ENCODE measurements at places on chromosomes 12 and 14.

- no peak for DNase-seq
Observed at GRCh38 chr12:68225576-68226476, at the start of gene IL26. Gene IL26 (minus strand): TSS chr12:68225810. CDS start chr12:68225756, 54 bp downstream.

DNA sequence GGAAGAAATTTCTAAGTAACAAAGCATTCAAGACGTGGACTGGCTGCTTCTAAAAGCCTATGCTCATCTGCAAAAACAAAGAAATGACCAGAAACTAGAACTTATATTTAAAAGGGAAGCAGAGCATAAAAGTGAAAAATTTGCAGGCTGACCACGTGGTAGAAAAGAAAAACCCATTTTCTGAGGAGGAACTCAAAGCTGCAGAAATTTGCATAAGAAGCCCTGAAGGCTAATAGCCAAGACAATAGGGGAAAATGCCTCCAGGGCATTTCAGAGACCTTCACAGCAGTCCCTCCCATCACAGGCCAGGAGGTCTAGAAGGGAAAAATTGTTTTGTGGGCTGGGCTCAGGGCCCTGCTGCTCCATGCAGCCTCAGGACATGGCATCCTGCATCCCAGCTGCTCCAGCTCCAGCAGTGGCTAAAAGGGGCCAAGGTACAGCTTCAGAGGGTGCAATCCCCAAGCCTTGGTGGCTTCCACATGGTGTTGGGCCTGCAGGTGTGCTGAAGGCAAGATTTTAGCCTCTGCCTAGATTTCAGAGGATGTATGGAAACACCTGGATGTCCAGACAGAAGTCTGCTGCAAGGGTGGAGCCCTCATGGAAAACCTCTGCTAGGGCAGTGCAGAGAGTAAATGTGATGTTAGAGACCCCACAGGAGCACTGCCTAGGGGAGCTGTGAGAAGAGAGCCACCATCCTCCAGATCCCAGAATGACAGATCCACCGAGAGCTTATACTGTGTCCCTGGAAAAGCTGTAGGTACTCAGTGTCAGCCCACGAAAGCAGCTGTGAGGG lies 55.5 kb downstream of the CHGA start:
- DNase-seq, result no peak

DNA sequence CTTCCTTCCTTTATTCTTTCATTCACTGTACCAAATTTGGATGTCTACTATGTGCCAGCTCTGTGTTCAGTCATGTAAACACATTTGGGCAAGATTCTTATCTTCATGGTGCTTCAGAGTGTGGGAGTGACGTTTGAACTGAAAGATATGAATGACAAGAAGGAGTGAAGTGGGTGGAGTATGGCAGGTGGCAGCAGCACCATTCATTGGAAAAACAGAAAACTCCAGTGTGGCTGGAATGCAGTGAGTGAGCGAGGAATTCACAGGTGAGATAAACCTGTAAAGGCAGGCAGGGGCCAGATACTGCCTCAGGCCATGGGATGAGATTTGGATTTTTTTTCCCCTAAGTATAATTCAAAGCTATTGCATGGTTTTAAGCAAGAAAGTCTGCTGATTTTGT lies 140.7 kb upstream of the CCDC198 start:
- no peak for DNase-seq

DNA sequence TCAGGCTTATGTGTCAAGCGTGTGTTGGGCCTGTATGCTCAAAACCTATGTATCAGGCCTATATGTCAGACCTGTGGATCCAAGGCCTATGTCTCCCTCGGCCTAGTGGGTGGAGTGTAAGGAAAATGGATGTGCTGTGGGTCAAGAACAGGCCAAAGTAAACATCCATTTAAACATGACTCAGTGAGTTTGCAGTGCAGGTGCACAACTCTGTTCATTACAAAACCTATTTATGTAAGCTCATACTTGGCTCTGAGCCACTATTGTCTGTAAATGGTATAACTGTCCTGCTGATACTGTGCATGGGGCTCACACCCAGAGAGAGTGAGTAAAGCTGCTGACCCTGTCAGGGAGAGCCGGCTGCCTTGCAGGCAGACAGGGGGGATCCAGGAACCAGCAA lies 249.7 kb upstream of the AVPR1A start:
- peak; percentile 3 for DNase-seq

DNA sequence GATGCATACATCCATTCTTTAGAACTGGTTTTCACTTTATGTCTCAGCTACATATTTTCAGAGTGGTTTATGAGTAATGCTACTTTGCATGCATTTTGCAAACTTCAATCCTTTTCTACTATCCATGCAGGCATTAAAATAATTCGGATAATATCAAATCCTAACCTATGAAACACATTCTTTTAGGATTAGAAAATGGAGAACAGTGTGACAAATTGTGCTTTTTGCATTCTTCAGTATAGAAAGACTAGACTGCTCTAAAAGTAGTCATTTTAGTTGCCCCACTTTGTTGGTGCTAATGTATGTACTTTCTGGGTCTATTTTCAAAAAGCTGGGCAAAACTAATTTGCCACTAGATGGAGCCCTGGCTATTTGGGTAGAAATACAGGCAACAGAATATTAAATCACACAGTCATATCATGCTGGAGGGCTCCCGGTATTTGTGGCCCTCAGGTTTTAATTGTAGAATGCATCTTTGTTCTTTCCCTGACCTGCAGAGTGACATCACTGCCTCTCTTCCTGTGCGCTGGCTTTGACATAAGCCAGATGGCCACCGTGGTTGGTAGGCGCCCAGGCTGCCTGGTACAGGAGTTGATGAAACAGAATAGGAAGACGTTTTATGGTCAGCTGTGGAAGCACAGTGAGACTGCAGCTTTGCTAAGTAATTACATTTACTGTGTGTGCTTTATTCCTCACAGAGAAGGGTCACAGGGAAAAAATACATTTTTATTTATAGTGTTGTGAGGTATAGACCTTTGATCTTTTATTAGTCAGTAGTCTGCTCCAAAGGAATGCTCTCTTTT lies 28.1 kb downstream of the MSRB3 start:
- no peak for DNase-seq

DNA sequence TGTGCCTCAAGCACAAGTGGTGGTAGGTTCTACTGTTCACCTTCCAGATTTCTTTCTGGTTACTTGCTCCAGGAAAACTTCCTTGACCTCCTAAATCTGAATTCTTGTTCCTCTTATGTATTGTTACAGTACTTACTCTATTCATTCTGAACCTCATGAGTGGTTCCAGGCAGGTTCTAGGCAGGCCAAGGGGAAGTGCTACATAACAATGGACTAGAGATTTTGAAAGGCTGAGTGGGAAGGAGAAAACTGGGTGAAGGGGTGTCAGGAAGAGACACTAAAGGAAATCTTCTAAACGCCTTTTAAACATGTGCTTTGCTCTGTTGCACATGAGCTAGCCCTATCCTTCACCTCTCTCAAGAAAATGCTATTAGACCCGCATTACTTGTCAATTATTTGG lies 1.6 kb downstream of the YARS2 start:
- DNase-seq, result no peak

GRCh38 chr14:63730659-63731058 lies 2.8 kb upstream of the SGPP1 start:
- no peak for DNase-seq

- no peak for DNase-seq
Observed at GRCh38 chr14:103284574-103285467, 49.2 kb upstream of the EIF5 start.

GRCh38 chr12:50084775-50085614 lies at the start of gene SMARCD1:
Gene SMARCD1 (plus strand): TSS chr12:50085342. CDS start chr12:50085370, 28 bp downstream.
- DNase-seq, result peak; percentile 92

- DNase-seq, result no peak
Observed at GRCh38 chr12:101599771-101600484, 5.2 kb downstream of the MYBPC1 start.

GRCh38 chr14:33728010-33728498 lies 222.8 kb downstream of the EGLN3 start:
- no peak for DNase-seq

DNA sequence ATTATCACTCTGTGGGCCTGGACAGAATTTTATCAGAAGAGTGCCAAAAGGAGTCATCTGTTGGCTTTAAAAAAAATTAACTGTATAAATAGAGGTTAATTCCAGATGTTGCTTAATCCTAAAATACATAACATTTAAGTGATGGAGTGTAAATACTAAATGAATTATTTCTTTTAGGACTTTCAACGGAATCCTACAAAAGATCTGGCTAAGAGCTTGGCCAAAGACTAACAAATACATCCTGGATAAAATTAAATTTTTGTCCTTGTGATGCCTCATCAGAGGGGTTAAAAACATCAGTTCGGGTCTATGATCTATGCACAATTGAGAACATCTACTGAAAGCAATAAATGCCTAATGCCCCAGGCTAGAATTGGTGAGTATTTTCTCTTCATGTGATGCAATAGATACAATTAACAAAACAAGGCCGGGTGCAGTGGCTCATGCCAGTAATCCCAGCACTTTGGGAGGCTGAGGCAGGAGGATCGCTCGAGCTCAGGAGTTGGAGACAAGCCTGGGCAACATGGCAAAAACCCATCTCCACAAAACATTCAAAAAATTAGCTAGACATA lies 49.8 kb upstream of the RAP1B start:
- no peak for DNase-seq

DNA sequence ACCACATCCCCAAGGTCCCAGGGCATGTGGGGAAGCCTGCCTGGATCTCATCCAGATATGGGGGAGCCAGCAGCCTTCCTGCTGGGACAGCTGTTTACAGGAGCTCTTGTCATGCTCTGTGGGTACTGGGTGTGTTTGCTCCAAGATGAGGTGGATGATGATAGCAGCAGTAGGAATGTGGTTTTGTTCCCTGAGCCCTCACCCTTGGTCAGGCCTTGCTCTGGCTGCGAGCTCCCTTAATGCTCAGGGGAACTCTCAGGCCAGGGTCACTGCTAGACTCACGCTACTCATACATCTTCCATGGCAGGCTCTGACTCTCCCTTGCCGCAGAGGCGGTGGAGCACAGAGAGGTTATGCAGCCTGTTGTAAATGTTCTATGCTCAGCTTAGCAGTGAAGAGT lies 990.3 kb downstream of the AACS start:
- DNase-seq, result no peak

DNA sequence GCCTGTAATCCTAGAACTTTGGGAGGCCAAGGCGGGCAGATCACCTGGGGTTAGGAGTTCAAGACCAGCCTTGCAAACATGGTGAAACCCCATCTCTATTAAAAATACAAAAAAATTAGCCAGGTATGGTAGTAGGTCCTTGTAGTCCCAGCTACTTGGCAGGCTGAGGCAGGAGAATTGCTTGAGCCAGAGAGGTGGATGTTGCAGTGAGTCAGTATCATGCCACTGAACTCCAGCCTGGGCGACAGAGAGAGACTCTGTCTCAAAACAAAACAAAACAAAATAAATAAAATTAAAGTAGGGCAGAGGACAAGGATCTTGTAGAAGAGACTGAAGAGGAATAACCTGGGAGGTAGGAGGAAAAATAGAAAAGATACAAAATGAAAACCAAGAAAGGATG lies 45.5 kb upstream of the GUCY2C start:
- DNase-seq, result no peak

- DNase-seq, result no peak
Observed at GRCh38 chr12:128637642-128638606, 185.8 kb downstream of the SLC15A4 start.

GRCh38 chr14:31439561-31439960 lies 17.7 kb downstream of the DTD2 start:
- DNase-seq, result no peak

DNA sequence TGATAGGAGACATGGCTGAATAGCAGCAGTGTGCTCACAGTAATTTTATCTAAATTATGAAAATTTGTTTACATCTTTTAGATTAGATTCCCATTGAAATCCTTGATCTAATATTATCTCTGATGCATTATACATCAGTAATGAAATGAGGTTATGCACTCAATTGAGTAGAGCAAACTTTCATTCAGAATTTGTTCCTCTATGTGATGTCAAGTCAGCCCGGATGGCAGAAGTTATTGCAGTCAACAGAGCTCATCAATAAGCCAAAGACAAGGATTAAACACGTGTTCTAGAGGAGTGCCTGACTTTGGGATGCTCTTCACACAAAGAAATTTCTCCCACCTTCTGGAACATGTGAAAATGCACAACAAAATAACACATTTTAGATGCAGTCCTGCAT lies 688.8 kb downstream of the TMEM121 start:
- DNase-seq, result no peak

DNA sequence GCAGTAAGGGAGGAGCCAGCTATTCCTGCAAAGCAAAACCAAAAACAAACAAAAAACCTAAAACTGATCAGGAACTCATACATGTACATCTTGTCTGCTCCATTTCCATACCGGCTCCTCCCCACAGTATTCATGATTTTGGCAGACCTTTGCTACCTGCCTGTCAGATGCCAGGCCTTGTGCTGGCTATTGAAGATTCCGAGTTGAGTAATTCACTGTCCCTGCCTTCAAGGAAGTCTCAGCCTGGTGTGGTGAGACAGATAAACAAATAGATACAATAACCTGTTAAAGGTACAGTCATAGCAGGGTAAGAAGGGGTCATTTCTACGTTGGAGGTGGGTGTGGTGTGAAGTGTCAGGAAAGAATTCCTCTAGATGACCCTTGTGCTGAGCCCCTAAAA lies 42.7 kb downstream of the SUSD6 start:
- DNase-seq, result no peak

DNA sequence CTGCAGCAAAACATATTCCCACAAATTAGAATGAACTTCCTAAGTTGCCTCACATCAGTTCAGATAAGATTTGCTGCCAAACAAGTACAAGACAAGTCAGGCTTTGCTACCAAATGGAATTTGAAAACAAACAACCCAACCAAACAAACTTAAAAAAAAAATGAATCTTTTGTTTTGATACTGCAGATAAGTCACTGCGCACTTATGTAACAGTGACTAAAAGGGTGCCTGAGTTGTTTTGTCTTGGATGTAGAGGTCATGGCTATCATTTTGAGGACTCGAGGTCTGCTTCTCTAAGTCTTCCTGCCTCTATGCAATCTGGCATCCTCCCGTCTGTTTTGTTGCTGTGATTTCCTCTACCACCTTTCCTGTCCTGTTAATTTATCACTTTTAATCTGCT lies 11.1 kb upstream of the EPS8 start:
- no peak for DNase-seq

DNA sequence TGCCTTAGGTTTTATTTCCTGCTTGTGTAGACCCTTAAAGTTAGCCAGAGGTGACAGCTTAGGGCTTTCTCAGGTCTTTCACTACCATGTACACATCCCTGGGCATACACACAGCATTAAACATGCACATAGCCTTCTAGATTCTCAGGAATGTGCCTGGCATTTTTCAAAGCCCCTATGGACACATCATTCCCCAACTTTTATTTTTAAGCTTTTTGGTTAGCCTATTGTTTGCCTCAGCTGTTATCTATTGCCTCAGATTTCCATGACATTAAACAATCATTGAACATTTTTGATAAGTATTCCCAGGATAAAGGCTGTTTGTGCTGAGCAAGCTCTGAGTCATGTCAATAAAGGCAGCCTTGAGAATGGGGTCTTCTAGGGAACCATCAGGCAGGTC lies 15.1 kb upstream of the PPM1A start:
- no peak for DNase-seq

- DNase-seq, result no peak
Observed at GRCh38 chr12:9973949-9974348, 2.7 kb downstream of the CLEC12A start.
